Stimulated activated CD4-positive, alpha-beta T cell treated with anti-CD3 and anti-CD28 coated beads, TNF-alpha, amount 100 ng/mL, for 24 hours (primary cell): ENCODE measurements at places on chromosomes 16 and 17.
A peak's percentile ranks its signal among the peaks of the same experiment; 100 is the strongest.

GRCh38 chr17:63425483-63425882 lies 20.6 kb downstream of the CYB561 start:
- peak; percentile 65 for DNase-seq

DNA sequence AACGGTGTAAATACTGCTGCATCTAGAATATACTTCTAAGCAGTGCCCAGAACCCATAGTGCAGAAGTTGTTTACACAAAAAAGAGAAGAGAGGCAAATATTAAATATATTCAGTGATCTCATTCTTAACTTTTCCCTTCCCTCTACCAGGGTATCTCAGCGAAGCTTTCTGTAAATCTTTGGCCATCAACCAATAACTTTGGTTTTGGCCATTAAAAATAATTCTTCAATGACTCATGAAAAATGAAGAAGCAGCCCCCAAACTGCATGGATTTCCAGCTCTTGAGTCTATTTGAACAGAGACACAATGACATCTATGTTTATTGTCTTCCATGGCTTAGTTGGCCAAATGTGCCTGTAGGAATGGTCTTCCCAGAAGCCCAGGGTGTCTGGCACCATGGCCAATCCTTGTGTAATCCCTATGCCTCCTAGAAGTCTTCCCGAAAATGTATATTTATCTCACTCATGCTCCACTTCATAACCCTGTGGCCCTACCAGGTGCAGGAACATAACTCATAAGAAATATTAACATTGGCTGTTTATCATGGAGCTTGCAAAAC lies 646.6 kb downstream of the TOX3 start:
- no peak for DNase-seq

DNA sequence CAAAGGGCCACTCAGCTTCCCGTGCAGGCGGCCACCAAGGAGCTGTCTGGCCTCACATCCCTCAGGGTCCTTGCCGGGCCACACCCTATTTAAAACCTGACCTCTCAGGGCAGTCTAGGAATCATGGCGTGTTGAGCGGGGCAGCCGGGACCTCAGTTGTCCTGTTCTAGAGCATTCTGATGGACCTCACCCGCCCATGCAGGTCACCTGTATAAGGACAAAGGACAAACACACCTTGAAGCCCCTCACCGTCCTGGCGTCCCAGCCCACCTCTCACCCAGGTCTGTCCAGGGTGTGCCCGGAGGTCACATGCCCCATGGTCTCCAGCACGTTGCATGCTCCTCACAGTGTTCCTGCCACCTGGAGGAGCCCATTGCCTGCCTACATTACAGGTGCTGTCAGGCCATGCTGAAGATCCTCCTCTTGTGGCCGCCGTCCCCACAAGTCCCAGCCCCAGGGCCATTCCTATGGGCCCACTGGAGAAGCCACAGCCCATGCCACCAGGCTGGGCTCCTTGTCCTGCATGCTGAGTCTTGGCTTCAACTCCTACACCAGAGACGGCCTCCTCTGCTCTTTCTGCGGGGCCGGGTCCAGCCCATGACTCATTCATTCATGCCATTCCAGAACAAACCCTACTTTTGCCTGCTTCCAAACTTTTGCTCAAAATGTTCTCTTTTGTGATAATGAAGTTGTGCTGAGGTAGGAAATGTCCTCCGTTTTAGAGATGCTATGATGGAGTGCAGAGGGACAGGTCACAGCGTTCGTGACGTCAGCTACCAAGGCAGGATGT lies 46.3 kb downstream of the PEMT start:
- no peak for DNase-seq

- DNase-seq, result peak; percentile 26
These were observed 294.1 kb downstream of the BCAS3 start for GRCh38 chr17:60971515-60972369.

GRCh38 chr17:62666801-62667591 lies 39.5 kb downstream of the MRC2 start:
- DNase-seq, result no peak

DNA sequence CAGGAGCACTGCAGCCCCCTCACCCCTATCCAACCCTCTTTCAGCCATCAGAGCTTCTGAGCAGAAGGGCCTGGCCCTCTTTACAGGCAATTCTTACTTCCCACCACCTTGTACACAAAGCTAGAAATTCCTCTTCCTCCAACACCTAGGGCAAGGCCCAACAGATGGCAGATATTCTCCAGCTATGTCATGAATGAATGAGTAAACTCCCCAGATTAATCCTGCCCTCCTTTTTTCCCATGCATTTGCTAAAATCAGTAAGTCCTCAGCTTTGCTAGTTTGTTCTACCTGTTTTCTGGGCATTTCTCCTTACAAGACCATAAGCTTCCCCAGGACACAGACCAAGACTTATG lies 20.4 kb upstream of the MRPS23 start:
- no peak for DNase-seq

DNA sequence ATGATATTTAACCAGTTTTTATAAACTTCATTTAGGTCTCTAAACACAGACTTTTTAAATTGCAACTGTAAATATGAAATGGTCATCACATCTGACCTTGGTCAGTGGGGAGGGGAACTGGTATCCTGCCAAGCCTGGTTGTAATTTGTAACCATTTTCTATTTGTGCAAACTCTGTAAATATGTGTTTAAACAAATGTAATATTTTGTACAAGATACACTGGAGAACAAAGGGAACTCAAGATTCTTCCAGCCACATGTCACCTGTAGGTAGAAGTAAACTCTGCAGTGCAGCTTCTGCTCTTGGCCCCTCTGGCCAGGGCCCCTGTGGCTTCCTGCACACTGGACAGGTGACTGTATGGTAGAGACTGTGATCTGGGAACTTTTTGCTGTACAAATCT lies 35.8 kb downstream of the AKAP1 start:
- no peak for DNase-seq
